ENCODE measurements at places on chromosomes 6 and 20.

DNA sequence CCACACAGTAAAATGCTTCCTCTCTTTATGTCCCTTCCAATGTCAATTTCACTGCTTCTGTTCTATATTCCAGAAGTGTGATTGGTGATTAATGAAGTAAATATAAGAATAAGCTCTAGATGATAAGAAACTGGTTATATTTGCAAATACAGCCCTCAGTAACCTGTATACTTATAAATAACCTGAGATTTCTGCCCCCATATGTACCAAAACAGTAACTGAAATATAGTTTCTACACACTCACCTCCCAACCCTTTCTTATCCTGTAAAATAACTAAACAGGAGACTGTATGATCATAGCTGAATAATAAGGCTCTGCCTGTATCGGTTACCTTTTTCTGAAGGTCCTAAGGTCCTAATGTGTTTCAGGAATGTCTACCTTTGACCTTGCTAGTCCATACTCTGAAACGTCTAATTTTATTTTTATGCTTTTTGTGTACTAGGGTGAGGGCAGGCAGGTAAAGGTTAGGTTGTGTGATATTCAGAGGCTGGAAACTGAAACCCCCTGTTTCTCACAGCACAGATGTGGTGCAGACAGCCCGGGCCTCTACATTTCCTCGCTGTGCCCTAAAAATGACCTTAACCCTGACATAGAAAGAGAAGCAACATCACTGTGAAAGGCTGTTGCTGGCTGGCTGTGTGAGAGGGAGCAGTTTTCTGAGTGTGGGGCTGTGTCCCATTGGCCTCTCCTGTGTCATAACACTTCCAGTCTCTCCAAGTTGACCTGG lies 378.8 kb downstream of the CENPW start:
- no peak for DNase-seq

DNA sequence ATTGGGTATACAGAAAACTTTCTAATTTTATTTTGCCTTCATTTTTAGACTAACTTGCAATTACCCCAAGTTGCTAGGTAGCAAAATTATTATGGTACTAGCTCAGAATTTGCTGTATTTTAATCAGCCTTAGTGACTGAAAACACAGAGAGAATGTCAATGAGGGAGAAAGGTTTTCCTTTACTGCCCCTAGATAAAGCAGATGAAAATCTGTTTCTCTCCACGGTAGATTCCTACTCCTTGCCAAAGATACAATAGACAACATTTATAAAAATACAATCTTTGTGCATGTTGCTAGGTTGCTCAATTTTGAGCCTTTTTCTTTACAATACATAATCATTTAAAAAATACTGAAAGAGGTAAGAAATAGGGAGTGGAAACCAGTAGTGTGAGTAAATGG lies 222.2 kb downstream of the BCKDHB start:
- DNase-seq: no peak

GRCh38 chr6:146017672-146018071 lies 11.2 kb upstream of the GRM1 start:
- DNase-seq: no peak

GRCh38 chr6:36650848-36651478 lies 27.6 kb upstream of the CDKN1A start:
- no peak for DNase-seq

- no peak for DNase-seq
Observed at GRCh38 chr6:71481801-71482200, 193.2 kb downstream of the OGFRL1 start.

DNA sequence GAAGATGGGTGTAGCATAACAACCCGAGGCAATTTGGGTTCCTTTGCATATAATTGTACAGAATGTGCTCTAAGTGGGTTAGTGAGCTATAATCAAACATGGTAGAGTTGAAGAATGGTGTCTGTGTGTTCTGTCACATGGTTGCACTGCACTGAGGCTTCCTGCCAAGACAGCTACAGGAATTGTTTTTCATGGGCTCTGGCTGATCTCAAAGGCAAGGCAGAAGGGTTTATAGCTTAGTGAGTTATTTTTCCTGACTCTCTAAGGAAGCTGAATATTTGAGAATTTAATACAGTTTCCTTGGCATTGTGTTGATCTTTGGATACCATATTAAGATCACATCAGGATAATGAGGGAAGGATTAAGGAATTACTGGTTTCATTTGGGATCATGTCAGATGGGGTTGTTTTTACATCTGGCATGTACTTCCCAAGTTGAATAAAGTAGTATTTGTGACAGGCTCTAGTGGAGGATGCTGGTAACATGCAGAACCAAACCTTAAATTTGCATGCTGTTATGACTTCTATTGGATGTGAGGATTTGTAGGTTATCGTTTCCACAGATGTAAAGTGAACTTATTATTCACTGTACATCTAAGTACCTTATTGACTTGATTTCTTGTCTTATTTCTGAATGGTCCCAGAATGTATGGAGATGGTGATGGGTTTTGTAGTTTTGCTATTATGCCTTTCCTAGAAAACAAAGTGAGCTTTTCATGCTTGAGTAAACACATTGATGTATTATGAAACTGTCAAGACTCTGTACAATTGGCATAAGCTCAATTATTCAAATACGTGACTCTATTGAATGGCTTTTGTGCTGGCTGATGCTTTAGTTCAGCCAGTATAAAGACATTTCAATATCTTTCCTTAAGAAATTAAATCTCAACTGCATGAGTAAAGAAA lies 43.3 kb downstream of the LRRC1 start:
- DNase-seq: no peak

- DNase-seq: no peak
Observed at GRCh38 chr20:62786157-62786556, 10.1 kb upstream of the MRGBP start.

DNA sequence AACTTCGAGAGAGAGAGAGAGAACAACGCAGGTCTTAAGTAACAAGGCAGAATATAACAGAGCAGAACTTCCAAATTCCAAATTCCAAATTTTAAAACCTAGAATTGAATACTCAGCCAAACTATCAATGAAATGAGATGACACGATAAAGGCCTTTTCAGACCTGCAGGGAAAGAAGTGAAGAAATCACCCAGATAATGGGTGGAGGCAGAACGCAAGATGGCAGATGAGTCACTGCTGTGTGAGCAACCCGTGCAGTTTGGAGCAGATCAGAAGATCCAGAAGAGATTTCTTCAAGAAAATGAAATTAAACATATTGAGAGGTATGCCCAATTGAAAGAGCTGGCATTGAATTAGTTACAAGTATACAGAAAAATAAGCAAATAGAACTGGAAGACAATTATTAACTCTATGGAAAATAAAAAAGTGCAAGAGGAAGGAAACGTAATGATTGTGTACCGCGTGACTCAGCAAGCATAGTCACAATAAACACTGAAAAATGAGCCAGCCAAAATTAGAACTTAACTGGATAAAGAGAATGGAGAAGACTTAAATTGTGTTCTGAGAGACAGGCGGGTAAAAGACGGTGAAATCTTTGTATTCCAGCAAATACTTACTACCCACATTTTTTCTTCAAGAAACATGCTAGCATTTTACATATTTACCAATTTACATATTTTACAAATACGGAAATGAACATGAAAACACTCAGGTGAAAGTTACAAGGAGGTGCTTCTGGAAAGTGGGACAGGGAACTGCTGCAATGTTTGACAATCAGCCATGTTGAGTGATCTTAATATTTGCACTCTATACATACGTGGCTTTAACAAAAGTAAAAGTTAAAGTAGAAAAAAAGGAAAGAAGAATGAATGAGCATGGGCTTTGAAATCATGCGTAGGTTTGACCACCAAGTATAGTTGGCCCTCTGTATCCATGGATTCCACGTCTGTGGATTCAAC lies 87.9 kb upstream of the CDYL start:
- no peak for DNase-seq

- DNase-seq: no peak
Observed at GRCh38 chr20:40397467-40397866, 291.6 kb downstream of the MAFB start.

DNA sequence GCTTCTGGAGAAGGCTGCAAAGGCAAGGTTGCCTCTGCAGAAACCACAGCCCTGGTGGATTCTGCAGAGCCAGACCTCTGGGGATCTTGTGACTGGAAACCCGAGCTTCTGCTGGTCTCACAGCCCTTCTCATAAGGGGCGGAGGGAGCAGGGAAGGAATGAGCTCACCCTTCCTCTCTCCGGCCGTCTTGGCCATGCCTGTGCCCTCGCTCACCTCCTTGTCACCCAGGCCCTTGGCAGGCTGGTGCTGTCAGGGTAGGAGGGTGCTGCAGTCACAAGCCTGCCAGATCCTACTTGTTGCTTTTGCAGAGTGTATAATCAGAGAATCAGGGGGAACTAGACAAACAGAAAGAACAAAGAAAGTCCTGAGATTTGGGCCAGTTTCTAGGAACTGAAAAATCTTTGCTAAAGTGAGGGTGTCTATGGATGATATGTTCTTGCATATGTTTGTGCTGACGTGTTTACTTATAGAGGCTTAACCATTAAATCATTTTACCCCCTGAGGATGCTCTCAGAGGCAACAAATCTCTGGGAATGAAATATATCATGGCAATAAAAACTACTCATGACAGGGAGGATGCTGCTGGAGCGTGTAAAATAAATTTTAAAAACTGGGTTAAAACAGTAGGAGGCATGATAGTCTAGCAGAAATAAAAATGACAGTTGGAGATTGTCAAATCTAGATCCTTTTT lies 244.9 kb upstream of the SOX4 start:
- DNase-seq: no peak

DNA sequence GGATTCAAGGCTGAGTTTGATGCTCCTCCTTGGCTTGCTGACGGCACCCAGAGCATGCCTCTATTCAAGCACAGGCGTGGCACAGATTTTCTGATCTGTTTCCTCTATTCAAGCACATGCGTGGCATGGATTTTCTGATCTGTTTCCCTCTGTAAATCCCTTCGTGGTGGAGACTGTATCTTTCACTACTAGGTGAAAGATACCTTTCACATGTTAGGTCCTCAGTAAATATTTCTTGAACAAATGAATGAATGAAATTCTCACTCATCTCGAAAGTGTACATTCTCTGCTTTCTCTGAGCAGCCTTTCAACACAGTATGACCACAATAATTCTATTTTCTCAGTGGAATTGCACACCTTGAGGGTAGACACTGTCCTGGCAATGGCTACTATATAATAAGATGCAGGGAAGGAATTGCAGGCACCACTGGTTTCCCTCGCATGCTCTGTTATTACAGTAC lies 72.6 kb upstream of the F13A1 start:
- no peak for DNase-seq

- DNase-seq: no peak
Observed at GRCh38 chr6:77425216-77425615, 38.1 kb downstream of the HTR1B start.

DNA sequence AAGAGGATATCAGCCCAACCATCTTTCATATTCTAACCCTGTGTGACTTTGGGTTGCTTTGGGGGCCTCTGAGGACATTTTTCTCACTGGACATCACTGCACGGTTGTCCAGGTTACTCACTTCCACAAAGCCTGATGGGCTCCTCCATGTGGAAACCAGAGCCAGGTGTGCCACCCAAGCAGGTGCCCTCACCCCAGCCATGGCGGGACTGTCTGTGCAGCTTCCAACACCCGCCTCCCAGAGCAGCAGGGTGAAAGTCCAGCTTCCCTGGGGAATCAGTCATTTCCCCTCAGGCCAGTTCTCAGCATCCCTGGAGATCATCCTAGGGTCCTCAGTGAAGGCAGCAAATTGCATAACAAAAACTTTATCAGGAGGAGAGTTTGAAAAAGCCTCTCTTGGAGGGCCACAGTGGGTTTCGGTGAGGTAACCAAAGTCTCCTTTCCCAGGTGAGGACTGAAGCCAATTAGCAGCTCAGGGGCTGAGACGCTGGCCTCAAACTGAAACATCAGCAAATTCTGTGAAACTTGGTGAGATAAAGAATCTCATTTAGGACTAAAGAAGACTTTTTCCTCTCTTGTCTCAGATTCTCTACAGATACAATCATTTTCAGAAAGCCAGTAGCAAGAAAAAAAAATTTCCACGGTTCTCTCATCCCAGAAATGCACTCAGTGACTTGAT lies 289.6 kb upstream of the CDH4 start:
- no peak for DNase-seq

- DNase-seq: peak; percentile 65
Observed at GRCh38 chr6:159042003-159042825, 2.6 kb downstream of the TAGAP start.

GRCh38 chr6:136803608-136804007 lies 11.3 kb upstream of the MAP3K5 start:
- DNase-seq: no peak

GRCh38 chr6:4814212-4814611 lies 38.0 kb downstream of the CDYL start:
- DNase-seq: no peak

GRCh38 chr20:32204205-32205109 lies 3.1 kb downstream of the PLAGL2 start:
- DNase-seq: no peak

DNA sequence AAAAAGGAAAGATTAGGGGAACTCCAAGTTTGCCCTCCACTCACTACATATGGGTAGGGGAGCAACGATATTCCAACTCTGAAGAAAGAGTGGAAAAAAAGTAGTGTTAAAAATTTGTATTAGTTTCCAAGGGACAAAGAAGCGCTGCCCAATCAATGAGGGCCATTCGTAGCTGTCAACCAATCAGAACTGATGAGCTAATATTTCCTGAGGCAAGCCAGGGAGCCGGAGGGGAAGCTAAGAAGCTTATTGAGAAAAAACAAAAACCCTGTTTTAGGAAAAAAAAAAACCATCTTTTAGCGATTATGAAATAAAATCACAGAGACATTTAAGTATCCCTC lies 59.5 kb downstream of the TRIM38 start:
- no peak for DNase-seq

DNA sequence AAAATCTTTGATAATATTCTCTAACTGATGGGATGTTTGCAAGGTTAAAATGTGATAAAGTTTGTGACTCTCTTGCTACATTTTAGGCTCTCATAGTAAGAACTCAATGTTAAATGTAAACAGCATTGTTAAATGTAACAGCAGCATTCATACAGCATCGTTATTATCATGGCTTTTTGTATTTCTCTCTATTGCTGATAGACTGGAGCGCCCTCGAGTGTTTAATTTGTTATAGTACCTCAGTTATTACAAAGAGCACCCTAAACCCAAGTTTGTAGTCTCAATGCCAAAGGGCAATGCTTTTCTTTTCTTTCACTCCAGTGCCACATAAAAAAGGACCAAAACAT lies 14.9 kb upstream of the TTPAL start:
- no peak for DNase-seq

DNA sequence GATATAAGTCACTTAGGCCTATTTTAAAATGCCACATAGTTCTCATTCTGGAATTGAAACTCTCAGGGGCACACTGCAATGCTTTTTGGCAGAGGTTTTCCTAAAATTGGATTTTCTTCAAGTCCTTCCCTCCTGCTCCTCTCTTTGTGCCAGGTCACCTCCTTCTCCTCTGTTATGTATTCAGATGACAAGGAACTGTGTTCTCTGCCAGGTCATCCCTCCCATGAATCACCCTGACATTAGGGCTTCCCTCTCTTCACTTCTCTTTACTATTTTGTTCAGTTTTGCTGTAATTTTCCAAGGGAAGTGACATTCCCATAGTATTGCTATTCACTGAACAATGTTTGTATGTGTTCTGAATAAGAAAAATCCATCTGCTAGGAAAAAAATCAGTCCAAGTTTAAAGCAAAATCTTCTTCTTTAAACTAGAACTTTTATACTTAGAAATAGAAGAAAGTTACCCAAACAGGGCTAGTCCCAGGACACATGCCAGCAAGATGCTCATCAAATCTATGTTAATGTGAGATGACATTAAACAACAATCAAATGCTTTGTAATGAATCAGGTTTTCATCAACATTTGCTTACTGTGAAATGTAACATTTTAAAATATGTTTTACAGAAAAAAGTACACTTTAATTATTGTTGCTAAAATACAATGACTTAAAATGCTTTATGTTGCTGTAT lies 461.1 kb downstream of the MMUT start:
- DNase-seq: no peak

Data from activated CD8-positive, alpha-beta memory T cell treated with anti-CD3 and anti-CD28 coated beads, Interleukin-2, amount 50 U/mL, for 4 hours (primary cell).